ENCODE measurements at places on chromosomes 6 and 20.

DNA sequence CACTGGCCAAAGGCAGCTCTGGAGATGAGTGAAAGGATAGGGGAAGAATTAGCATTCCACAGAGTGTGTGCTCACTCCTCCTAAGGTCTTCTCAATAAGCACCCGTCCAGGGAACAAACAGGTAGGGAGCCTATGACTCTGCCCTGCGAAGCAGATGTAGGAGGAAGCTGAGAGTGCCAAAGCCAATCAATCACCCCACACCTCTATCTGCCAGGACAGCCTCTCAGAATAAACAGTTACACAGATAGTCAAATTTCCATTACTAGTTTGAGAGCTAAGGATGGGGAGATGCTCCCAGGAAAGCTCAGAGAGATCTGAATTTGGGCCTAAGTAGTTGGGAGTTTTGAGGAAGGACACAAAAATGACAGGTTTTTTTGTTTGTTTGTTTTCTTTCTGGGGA, 40.5 kb upstream of the SLA2 start:
- DNase-seq: no peak

GRCh38 chr20:24700166-24700860, 230.9 kb downstream of the SYNDIG1 start:
- no peak for DNase-seq

GRCh38 chr6:126072172-126072571, 85.8 kb downstream of the TRMT11 start:
- DNase-seq: no peak

DNA sequence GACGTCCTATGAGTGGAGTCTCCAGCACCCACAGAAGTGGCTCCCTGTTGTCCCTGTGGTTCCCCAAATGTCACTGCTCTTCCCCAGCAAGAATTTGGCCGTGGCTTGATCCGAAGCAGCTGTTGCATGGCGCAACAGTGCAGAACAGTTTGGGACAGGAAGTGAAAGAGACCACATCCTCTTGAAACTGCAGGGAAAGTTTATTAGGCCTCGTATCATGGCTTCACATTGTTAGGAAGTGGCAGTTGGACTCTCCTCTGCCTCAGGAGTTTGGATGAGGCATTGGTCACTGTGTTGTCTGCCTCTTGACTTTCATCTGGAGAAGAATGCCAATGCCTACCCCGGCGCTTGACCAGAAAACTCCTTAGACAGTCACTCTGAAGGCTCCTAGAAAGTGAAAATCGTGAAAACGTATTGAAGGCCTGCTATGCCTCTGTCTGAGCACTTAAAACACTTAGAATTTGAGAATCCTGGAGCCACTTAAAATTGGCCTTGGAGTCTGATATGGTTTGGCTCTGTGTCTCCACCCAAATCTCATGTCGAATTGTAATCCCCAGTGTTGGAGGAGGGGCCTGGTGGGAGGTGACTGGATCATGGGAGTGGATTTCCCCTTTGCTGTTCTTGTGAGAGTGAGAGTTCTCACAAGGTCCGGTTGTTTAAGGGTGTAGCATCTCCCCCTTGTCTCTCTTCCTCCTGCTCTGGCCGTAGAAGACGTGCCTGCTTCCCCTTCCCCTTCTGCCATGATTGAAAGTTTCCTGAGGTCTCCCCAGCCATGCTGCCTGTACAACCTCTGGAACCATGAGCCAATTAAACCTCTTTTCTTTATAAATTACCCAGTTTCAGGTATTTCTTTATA, 334.9 kb upstream of the JARID2 start:
- DNase-seq: no peak

- peak; percentile 77 for DNase-seq
These were observed 40.0 kb upstream of the APCDD1L start for GRCh38 chr20:58555078-58555765.

GRCh38 chr6:131048459-131048858, 14.6 kb downstream of the EPB41L2 start:
- DNase-seq: no peak

DNA sequence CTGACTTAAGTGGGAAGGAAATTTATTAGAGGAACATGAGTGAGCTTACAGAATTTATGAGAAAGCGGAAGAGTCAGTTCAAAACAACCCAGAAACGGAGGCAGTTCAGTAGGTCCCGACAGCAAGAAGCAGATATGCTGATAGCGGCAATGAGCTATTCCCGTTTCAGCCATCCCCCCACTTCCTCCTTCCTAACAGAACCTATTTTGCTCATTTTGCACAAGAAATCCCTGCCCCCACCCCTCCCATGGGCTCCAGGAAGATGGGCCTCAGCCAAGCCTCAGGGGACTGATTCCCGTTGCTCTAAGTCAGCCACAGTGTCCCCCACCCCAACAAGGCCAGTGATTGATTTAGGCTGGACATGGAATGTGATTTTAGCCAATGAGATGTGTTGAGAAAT, 157.5 kb downstream of the CEBPB start:
- DNase-seq: no peak
